Stomach (tissue), 19 donors: ENCODE measurements at places on chromosomes 7 and 10. TPM values are rescaled to one million over a fixed set of nuclear protein-coding genes. Genes with fewer than 3 reads are reported as not detected.
A peak's percentile ranks its signal among the peaks of the same experiment; 100 is the strongest.

The SNX10 gene
- 5.3 TPM for total RNA-seq

The FANK1 gene
- total RNA-seq = 1.6 TPM

The HMX2 gene
- not detected for total RNA-seq

The IFIT5 gene
- total RNA-seq = 22.6 TPM

The UBTD1 gene
- 3.1 TPM for total RNA-seq

The ZNF727 gene
- not detected for total RNA-seq

The CALHM1 gene
- not detected for total RNA-seq

The OR2A12 gene
- total RNA-seq = not detected

The HOXA5 gene
- total RNA-seq = 53.1 TPM

DNA sequence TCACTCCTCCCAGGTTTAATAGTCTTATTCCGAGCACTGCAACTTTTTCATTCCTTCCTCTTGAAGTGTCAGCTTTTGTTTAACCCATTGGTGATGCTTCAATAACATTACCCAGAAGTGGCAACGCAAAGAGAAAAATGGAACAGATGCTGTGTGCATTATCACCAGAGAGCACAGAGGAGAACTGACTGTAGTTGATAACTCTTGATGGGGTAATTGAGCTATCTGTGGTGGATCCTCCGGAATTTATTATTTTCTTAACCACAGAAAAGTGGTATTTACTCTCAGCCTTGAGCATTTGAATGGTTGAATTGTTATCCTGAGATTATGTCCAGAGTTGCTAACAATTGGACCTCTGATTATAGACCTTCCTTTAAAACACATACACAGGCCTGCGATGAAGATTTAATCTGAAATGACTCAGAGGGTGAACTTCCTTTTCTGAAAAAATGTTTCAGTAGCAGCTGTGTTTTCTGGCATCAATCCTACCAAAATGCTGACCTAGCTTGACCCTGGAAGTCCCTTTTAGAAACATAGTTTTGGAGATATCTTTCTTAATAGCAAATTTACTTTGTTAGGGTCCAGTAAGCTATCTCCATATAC is 1584.4 kb upstream of the LRRTM3 start:
- DNase-seq = no peak

- no peak for DNase-seq
These were observed 129.2 kb downstream of the SRI start for GRCh38 chr7:88090671-88091070.

- no peak for DNase-seq
These were observed 285.0 kb upstream of the ZMIZ1 start for GRCh38 chr10:78783753-78784152.

- peak; percentile 88 for DNase-seq
These were observed 730.0 kb upstream of the IGFBP3 start for GRCh38 chr7:46651070-46651469.

DNA sequence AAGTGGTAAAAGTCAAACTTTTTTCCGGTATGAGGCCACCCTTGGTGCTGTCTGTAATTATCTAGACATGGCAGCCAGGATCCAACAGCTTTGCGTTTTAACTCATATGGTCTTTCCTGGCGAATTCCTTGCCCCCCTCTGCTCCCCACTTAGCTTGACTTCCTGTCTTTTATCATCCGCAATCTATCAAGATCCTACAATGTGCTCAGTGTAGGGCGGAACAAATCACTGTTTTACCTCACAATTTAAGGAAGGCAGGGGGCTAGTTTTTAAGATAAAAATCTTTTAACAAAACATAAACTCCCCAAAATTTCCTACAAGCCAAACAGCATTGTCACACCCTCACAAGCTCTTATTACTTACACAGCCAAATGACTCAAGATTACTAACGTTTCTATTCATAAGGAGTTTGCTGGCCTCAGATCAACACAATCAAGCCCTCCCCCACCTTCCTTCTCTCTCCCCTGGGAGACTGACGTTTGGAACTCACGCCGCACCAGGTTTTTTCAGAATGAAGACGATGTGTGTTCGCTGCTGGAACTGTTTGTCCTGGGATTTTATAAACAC is 1.3 kb upstream of the CDK14 start:
- no peak for DNase-seq

GRCh38 chr10:129035052-129035827 is 431.8 kb upstream of the MGMT start:
- DNase-seq = peak; percentile 59

DNA sequence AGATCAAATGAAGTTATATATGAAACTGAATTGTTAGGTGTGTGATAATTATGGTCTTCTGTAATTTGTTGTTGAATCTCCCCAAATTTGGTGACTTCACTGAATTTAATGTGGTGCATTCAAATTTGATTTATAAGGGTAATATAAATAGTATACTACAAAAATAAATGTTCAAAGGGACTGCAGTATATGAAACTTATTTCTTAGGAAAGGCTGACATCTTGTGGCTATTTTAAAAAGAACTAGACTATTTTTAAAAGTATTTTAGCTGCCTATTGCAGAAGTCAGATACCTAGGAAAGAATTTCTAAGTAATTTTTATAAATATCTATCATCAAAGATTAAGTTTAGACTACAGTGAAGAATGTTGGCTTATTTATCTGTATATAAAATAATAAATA is 36.6 kb downstream of the ATRNL1 start:
- DNase-seq = no peak

DNA sequence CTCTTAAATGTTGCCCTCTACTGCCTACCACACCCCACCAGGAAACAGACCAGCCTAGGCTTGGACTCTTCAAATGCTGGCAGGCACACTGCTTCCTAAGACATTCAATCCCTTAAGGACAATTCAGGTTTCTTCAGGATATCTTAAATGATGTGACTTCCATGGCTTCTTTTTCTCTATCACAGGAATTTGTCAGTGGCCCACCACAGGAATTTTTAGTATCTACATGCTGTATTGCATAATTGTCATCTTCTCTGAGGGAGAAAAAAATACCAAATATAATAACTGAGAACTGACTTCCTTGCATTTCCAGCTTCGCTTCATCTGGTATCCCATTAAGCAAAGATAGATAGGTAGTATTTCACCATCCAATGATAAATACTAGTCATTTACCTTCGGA is 129.3 kb downstream of the WNT2 start:
- no peak for DNase-seq

DNA sequence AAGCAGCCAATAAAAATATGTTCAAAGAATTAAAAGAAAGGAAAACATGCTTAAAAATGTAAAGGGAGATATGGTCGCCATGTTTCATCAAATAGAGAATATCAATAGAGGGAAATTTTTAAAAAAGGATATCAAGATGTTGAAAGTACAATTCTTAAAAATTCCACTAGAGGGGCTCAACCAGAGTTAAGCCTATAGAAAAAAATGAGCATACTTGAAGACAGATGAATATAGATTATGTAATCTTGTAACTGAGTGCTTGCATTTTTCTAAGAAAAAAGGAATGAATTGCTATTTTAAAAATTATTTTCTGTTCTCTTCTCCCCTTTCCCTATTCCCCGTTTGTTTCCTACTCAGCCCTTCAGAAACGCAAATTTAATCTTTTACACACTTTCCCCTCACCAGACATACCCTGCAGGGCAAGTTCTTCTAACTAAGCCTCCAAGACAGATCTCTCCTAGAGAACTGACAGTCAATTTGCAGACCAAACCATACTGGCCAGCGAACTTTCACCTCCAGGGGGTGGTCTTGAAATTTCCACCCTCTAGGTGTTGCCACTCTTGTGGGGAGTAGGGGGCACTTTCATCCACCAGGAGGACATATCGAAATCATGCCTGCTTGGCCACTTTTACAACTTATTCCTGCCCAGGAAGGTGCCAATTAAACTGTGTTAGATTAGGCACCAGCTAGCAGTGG is 67.7 kb downstream of the NSUN6 start:
- no peak for DNase-seq

- peak; percentile 36 for DNase-seq
These were observed 4.4 kb downstream of the SMIM30 start for GRCh38 chr7:113113912-113114311.

DNA sequence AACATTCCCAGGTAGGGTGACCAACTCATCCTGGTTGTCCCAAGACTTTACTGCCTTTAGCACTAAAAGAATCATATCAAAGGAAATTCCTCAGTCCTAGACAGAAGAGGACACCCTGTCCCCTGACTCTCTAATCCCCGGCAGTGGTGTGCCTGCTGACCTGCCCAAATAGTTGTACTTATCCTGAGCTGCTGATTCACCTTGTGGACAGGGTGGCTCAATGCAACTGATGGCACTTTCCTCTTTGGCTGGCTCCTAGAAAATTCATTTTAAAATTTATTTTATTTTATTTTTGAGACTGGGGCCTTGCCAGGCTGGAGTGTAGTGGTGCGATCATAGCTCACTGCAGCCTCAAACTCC is 111.7 kb downstream of the JCAD start:
- DNase-seq = no peak

- DNase-seq = no peak
These were observed 1.5 kb upstream of the C10orf95 start for GRCh38 chr10:102452672-102453340.

DNA sequence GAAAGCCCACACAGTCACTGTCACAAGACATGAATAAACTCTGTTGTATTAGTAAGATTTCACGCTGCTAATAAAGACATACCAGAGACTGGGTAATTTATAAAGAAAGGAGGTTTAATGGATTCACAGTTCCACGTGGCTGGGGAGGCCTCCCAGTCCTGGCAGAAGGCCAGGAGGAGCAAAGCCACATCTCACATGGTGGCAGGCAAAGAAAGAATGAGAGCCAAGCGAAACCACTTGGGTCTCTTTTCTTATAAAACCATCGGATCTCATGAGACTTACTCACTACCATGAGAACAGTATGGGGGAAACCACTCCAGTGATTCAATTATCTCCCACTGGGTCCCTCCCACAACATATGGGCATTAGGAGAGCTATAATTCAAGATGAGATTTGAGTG is 110.2 kb downstream of the ST8SIA6 start:
- no peak for DNase-seq

- no peak for DNase-seq
These were observed 51.4 kb upstream of the ANLN start for GRCh38 chr7:36338256-36338655.

- no peak for DNase-seq
These were observed 59.1 kb downstream of the TASOR2 start for GRCh38 chr10:5743736-5744135.

GRCh38 chr7:134154581-134155130 is 27.5 kb downstream of the LRGUK start:
- no peak for DNase-seq

- no peak for DNase-seq
These were observed 77.9 kb upstream of the SAMD8 start for GRCh38 chr10:75033399-75034130.
